Dermis microvascular lymphatic vessel endothelial cell (primary cell): ENCODE measurements at places on chromosomes 7 and 10.

DNA sequence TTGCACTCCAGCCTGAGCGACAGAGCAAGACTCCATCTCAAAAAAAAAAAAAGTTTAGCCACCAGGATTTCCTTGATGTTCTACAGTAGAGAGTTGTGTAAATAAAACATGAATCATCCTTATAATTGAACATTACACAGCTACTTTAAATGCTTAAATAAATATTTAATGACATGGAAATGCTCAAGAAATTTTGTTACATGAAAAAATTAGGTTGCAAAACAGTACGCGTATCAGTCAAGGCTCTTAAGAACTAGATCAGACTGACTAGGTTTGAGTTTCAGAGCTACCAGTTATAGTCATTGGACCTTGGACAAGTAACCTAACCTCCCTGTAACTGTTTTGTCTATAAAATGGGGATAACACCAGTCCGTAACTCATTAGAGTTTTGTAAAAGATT, 38.7 kb upstream of the GSAP start:
- DNase-seq = no peak

GRCh38 chr10:112526139-112526538, 79.1 kb downstream of the VTI1A start:
- DNase-seq = no peak

- no peak for DNase-seq
Observed at GRCh38 chr10:53356616-53357349, 584.2 kb upstream of the MBL2 start.

GRCh38 chr7:141430455-141431139, 120.6 kb upstream of the AGK start:
- no peak for DNase-seq

DNA sequence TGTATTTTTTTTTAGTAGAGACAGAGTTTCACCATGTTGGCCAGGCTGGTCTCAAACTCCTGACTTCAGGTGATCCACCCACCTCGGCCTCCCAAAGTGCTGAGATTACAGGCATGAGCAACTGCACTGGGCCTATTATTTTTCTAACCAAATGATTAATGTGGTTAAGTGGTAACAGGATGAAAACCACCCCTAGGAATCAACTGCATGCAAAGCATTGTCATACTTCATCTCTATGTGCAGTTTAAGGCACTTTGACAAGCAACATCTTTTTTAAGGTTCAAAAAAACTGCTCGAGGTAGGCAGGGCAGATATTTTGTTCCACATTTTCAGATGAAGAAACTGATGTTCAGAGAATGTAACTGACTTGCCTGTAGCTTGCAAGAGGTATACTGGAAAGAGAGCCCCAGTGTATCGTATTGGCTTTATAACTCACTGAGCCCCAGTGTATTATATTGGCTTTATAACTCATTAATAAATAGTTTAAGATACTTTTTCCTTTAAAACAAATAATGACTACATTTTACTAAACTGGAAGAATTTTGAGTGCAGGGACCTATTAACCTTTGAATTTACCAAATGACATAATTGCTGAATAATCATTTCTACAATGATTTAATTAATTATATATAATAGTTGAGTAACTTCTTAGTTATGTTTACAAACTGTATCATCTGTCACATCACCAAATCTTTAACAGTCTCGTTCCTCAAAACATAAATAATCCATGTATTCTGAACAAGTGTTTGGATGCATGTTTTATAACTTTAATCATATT, 38.1 kb downstream of the RTKN2 start:
- DNase-seq = no peak

GRCh38 chr7:43467846-43468245, 115.1 kb upstream of the STK17A start:
- DNase-seq = no peak

GRCh38 chr7:84729284-84729683, 457.6 kb downstream of the SEMA3D start:
- DNase-seq = no peak

- no peak for DNase-seq
Observed at GRCh38 chr7:139943401-139943800, 114.3 kb downstream of the TBXAS1 start.

GRCh38 chr7:94433224-94433623, 38.5 kb downstream of the COL1A2 start:
- DNase-seq = no peak

DNA sequence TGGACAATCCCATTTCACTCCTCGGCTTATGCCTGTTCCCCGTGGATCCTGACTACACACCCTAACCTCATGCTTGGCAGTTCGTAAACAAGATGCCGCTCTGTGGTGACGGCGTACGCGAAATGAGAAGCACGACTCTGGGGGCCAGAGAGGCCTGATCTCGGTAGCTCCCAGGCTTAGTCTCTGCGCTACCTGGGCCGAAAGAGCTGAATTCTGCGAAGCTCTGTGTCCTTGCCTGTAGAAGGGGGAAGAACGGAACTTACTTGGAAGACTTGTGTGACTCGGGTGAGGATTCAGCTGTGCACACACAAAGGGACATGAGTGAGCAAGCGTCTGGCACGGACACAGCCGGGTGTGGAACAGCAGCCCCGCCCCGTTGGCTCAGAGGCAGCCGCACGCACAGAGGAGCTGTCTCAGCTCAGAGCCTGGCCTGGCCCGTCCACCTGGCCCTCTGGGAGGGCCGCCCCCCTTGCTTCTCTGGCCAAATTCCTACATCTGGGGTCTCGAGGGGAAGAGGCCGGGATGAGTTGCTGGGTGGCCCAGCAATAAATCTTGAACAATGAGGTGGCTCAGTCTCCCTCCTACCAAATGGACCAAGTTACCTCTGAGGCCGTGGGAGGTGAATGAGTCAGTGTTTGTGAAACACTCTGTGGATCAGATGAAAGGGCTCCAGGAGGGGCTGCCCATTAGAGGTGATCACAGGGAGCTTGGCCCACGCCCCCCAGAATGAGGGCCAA, 83.8 kb downstream of the PDGFA start:
- peak; percentile 10 for DNase-seq

DNA sequence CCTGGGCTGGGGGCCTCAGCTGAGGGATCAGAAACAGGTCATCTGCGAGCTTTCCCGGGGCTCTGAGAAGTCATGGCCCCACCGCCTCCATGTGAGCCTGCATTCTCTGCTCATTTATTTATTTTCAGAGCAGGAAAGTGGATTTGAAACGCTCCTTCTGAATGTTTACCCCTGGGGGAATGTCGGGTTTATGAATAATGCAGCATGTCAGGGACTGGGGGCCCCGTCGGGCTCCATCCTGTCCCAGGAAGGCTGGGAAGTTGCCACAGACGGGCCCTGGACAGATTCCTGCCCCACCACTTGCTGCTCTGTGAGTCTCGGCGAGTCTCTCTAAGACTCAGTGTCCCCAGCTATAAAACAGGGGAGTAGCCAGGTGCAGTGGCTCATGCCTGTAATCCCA, 11.9 kb upstream of the GTF2IRD1 start:
- no peak for DNase-seq

- no peak for DNase-seq
Observed at GRCh38 chr10:79184145-79184625, 115.4 kb downstream of the ZMIZ1 start.

DNA sequence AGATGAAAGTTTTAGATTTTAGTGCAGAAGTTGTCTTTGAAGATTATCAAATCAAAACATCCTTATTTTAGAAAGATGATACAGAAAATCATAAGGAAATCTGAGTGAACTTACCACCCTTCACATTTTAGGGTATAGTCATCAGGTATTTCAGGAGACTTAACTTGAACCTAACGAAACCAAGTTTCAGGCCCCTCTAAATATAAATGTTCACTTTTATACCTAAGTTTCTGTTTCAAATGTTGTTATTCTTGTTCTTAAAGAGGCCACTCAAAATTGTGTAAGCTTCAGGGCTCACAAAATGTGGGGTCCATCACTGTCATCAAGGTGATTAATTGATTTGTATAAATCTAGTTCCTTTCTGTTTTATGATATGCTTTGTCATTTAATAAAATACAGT, 216.2 kb downstream of the KIAA1217 start:
- DNase-seq = no peak

GRCh38 chr7:130904792-130905191, 170.8 kb upstream of the KLF14 start:
- no peak for DNase-seq

DNA sequence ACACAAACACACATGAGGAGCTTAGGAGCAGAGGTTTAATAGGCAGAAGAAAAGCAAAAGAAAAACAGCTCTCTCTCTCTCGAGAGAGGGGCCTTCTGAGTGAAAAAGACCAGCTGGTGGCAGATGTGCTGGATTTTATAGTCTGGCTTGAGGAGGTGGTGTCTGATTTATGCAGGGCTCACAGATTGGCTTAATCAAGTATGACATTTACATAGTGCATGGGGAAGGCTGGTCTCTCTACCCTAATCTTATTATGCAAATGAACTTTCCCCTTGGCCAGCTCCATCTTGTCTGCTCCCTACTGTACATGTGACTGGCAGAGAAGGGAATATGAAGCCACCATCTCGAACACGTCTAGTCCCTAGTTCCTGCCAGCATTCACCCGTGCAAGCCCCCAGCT, 219.5 kb upstream of the ZNF804B start:
- DNase-seq = no peak

- peak; percentile 77 for DNase-seq
Observed at GRCh38 chr7:23055582-23056178, 41.8 kb upstream of the HYCC1 start.

- no peak for DNase-seq
Observed at GRCh38 chr10:59079386-59080226, 96.8 kb upstream of the PHYHIPL start.

- no peak for DNase-seq
Observed at GRCh38 chr10:132308587-132309470, 1.1 kb upstream of the STK32C start.
